Activated T-helper 1 cell treated with anti-CD3 and anti-CD28 coated beads, Interleukin-2, amount 50 U/mL, for 16 hours (primary cell): ENCODE measurements at places on chromosomes 13 and 19.
A peak's percentile ranks its signal among the peaks of the same experiment; 100 is the strongest.

- DNase-seq, result no peak
Measured at GRCh38 chr13:93559718-93560117, 333.1 kb downstream of the GPC6 start.

DNA sequence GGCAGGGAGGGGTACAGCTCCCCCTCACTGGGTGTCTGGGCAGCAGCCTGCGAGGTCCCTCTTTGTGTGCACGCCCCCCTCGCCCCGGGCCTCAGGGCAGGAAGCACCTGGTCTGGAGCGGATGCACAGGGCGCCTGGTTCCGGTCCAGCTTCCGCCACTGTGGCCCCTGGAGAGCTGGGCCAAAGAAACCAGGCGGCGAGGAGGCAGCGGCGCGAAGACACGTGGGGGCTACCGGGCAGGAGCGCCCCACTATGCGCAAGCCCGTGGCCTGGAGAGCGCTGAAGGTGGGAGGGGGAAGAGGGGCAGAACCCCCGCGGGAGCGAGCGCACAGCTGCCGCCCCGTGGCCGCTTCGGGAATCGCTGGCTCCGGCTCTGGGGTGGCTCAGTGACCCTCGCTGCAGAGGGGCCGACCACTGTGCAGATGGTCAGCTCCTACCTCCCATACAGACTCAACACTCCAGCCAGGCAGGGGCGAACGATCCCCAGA lies 1.7 kb upstream of the LYL1 start:
- peak; percentile 50 for DNase-seq

DNA sequence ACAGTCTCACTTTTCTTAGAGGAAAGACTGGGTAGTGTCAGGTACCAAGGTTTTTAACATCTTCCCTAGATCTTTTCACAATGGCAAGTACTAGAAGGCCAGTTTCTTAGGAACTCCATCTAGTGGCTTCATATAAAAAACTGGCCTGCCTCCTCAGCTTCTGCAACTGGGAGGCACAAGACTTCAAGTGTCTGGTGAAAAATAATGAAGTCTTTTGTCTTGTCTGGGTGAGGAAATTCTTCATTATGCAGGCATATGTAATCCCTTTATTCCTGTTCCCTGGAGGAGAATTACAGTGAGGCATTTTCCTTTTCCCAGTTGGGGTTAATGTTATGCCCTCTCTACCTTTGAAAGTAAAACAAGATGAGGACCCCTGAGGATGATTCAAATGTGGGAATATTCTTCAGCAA lies 300.5 kb downstream of the NALCN start:
- no peak for DNase-seq

DNA sequence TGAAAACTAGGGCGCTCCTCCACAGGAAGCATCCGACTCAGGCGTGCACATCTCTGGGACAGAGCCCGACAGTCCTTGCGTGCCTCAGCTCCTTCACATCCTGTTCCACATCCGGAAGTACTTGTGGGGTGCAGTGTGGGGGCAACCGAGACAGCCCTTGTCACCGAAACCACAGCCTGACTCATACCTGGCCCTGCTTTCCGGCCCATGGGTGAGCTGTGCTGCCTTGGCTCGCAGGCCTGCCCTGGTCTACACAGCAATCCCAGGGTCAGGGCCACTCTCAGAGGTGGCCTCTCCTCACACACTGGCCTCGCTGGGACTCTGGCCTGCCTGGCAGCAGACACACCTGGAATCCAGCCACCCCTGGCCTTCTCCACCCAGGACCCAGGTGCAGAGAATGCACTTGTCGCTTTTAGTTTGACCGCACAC lies 100.4 kb downstream of the STK24 start:
- DNase-seq, result peak; percentile 80

DNA sequence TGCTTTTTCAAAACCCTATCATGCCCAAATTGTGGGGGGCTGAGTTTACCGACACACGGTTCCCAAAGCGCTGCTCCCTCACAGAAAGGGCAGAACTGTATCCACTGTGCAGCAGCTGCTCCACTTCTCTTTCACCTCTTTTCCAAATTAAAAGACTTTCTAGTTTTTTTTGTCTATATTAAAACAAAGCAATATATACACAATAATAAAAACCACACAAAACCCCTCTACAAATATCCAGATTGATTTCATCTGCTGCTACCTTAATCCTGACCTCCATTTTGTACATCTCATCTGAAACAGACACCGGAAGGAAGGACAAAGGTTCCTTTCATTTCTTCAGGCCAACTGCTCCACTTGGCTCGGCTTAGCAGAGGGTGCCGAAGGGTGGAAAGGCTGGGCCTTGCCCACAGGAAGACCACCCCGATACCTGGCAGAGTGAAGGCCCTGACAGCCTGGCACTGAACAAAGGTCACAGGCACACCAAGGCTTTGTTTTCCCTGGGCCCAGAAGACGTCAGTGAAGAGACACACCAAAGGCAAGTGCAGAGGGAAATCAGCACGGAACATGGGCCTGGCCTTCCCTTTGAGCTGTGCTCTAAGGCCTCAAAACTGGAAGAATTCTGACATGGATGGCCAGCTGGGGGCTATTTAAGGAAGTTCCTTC lies 71.6 kb downstream of the LATS2 start:
- no peak for DNase-seq

DNA sequence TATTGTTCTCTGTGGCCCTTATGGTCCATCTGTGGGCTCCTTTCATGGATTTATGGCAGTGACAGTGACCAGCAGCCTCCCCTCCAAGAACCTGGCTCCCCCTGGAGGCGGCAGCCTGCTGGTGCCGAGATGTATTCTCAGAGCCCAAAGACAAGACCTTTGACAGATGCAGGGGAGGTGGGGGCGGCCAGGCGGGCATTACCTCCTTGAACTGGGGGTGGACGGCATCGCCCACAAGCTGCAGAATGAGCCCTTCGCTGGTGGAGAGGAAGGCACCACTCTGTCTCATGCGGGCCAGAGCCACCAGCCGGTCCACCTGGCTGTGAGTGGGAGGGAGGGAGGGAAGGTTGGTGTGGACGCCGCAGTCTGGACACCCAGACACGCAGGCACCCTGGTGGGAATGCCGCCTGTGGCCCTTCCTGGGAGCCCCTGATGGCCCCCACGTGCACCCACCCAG lies 6.6 kb downstream of the ISOC2 start:
- no peak for DNase-seq

DNA sequence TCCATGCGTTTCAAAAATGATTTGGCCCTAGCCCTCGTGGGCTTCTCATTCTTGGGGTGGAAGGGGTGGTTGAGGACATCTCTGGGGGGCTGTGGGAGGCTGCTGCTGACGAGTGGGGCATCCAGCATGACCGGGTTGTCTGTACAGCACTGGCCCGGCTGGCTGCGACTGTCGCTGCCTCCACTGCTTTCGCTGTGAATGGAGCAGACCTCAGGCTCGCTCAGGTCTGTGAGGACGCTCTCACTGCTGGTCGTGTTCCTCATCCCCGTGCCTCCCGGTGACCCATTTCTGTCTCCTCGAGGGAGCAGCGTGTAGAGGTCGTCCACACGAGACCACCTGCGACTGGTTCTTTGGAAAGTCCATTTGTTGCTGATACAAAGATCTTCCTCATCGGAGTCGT lies 113.7 kb downstream of the KL start:
- DNase-seq, result no peak

DNA sequence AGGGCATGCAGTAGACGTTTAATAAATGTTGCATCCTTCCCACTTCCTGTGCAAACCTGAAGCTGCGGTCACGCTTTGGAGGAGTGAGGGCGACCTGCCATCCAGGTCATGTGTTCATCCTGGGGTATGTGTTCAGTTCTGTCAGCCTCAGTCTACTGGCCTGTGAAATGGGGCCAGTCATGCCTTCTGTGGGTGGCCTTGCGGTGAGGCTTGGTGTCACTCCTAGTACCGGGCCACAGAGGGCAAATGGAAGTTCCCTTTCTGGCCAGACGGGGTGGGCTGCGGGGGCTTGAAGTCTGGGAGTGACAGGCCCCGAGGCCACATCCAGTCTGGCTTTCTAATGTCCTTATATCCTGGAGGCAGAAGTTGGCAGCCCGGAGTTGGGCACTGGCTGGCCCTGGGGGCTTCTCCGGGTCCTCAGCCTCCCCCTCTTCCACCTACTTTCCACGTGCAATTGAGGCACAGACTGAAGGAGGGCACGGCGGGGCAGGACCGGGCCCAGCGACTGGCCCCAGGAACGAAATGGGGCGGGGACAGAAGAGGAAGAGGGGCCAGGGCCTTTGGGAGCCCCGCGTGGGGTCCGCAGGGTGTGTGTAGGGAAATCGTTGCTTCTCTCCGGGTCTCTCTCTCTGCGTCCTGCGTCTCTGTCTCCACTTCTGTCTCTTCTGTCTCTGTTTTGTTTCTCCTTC lies 11.1 kb downstream of the PDE4A start:
- no peak for DNase-seq
